ENCODE measurements at places on chromosomes 11 and 22.

GRCh38 chr11:59810911-59811259, 307 bp upstream of the MRPL16 start:
- DNase-seq: no peak

DNA sequence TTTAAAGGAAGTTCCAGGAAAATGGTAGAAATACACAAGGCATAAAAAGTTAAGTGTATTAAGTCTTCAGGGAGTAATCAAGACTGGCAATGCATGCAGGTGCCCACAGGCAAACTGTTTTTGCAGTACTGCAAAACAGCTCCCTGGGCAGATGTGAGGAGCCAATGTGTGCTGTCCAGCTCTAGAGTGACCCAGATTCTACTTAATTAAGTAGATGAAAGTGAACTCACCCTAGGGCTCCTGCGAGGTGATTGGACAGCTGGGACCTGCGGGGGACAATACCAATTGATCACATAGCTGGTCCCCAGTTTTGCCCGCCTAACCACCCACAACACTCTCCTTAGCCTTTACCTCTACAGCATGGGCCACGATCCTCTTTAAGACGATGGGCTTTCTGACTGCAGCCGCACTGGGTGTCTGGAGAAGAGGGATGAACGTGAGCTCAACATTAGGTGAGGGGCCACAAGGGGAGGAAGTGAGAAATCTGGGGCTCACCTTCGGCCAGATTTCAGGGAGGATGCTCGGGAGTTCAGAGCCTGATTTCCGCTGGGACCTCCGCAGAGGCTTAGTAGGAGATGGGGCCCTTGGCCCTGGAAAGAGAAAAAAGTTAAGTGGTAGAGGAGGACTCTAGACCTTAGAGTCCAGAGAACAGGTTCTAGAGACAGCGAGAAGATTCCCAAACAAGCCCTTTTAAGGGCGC, 556 bp downstream of the CDCA5 start:
- no peak for DNase-seq

DNA sequence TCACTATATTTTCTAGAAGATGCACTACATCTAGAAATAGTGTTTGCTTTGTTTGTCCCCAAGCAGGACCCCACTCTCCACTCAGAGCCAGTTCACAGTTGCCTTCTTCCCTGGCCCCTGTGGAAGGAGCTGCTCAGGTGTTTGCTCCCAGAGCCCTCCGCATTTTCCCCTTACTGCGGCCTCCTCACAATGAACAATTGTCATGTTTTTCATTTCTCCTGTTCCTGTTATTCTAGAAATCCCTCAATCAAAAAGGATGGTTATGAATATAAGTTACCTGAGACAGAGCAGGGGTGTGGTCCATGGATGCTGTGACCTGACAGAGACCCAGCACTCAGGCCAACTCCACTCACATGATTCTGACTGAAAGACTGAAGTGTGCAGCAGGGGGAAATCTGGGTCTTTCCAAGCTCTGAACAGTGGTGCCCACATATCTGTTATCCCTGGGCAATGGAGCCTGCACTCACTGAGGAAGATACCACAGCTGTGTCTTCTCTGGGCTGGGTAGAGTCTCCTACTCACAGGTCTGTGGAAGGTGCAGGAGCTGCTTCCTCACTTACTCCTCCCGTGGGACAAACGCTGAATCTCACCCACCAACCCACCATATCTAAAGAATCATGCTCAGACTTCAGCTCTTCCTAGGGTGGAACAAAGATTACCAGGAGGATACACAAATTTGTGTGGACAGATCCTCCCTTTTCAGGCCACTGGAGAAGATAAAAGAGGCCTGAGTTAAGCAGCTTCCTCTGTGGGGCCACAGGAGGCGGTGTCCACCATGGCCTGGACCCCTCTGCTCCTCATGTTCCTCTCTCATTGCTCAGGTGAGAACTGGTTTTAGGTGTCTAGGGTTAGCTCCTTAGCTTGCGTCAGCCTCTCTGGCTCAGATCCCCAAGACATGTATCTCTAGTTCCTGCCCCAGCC, 87.1 kb upstream of the TOP3B start:
- DNase-seq: no peak

GRCh38 chr11:79201677-79202347, 239.0 kb downstream of the TENM4 start:
- no peak for DNase-seq

DNA sequence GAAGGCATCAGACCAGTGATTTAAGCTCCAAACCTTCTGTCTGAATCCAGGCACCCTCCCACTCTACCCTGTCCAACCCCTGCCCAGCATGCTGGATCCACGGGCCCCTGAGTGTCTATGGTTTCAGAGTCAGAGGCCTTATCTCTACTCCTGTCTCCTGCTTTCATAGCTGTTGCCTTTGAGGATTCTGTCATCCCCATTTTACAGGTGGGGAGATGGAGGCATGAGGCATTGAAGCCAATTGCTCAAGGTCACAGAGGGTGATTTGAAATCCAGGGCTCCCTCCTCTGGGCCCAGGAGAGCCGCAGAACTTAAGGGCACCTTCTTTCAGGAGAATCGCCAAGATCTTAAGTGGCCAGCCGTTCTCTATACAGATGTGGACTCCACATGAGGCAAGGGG, 3.1 kb downstream of the KCNJ4 start:
- DNase-seq: no peak
